ENCODE measurements at places on chromosomes 5 and 9.

DNA sequence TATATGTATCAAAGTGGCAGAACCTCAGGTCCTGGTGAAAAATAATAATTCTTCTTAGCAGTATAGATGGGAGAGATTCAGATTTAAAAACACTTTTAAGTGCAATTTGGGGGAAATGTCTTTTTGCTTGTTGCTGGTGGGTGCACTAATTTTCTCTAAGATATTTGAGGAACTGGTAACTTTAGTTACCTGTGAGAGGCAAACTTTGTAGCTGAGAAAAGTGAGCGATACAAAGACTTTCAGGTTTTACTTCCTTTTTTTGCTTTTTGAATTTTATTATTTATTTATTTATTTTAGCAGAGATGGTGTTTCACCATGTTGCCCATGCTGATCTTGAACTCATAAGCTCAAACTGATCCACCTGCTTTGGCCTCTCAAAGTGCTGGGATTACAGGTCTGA is 303.1 kb upstream of the PTGER4 start:
- DNase-seq = no peak

DNA sequence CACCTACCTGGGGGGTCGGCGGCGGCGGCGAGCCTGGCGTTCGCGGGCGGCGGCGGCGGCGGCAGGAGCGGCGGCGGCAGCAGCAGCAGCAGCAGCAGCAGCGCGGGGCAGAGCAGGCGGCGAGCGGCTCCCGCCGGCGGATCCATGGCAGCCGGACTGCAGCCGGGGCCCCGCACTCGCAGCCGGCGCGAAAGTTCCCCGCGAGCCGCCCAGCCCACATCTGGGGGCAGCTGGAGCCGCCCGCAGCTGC is 153 bp downstream of the ADAMTS2 start:
- DNase-seq = no peak

DNA sequence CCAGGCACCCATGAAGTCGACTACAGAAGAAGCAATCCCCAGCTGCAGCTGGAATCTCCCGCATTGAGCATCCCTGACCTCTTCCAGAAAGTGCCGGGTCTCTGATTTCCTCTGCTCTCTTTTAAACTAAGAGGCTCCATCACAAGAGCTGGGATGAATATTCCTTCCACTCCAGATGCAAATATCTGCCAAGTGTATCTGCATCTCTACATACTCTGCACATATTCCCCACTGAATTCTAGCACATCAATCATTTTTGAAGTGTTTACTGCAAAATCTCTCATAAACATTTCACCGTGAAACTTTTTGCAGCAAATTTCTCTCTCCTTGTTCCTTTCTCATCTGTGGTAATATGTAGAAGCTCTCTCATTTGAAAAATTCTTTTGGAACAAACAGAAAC is 161.5 kb downstream of the GABRB2 start:
- no peak for DNase-seq

DNA sequence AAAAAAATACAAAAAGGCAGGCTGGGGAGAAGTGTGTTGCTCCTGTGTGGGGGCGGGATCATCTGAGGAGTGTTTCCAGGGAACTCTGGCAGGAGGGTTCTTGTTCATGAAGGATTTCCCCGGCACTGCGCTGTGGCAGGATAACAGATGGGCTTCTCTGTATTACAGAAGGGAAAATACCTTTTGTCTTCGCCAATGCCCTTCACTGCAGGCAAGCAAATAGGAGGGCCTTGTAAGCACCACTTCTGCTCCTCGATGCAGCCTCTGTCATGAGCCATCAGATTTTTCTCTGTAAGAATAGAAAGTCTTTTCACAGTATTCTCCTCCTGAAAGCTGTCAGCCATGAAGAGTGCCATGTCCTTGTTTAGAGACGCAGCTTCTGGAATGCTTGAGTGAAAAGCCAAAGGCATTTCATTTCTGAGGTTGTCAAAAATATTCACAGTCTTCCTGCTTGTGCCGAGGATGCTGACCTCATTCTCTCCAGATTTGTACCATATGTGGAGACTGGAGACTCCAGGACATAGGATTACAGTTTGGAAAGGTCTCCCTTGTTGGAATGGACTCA is 294.0 kb downstream of the YTHDC2 start:
- no peak for DNase-seq

DNA sequence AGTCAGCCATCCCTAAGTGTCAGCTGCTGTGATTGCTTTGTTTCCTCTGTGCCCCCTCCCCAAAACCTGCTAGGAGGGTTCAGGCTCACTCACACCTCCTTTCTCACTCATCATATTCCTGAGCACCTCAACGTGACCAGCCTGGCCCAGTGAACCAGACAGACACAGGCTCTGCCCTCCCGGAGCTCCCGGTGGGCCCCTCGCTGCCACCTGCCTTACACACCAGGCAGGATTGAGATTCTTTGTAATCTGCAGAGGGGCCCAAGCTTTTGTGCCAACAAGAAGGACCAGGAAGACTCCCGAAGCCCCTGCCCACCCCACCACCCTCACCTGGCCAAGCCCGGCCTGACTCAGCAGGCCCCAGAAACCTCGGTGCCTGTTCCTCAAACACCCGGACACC is 87.8 kb downstream of the NTNG2 start:
- DNase-seq = no peak

DNA sequence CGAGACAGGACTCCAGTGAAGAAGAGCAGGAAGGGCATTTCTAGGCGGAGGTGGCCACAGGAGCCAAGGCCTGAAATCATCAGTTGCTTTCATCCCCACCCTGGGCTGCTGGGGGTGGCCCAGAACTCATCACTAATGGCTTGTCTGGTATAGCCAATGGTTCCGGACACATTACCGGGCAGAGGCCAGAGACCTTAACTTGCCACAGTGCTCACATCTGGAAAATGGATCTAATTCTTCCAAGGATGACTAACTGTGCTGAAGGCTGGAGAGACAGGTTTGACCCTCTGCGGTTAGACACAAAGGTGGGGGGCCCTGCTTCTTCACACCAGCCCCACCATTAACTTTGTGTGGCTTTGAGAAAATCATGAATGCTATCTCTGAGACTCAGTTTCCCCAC is 6.2 kb upstream of the COL27A1 start:
- no peak for DNase-seq

DNA sequence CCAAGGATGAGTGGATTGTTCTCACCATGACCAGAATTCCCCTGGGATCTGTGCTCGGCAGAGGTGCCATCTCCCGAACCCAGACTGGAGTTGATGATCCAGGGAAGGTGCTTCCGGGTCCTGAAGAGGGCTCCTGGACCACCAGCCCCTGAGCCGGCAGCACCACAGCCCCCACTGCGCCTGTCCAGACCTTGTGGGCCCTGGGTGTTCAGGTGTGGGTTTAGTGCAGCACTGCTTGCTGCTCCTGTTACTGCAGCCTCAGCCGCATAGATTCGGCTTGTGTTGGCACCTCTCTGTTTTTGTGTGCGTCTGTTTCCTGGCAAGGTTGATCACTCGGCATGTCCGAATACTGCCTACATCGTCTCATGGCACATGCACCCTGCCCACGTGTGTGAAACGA is 16.3 kb upstream of the NPM1 start:
- no peak for DNase-seq

DNA sequence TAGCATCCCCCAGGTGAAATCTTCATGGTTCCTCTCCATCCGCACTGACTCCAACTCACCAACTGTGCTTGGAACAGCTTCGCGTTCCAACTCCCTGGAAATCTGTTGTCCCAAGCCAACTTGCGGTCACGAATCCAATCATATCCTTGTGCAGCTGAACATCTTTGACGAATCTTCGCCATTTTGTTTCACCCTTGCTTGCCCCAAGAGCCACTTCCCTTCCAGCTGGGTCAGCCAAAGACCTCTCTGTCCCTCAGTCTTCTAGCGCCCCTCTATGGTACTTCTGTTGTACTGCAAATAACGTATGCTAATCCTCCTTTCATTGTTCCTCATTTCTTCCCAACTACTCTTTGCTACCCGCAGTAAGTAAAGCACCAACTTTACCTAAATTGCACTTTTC is 61.0 kb upstream of the TARS1 start:
- DNase-seq = no peak

- DNase-seq = no peak
Observed at GRCh38 chr5:23727271-23727670, 219.9 kb downstream of the PRDM9 start.

DNA sequence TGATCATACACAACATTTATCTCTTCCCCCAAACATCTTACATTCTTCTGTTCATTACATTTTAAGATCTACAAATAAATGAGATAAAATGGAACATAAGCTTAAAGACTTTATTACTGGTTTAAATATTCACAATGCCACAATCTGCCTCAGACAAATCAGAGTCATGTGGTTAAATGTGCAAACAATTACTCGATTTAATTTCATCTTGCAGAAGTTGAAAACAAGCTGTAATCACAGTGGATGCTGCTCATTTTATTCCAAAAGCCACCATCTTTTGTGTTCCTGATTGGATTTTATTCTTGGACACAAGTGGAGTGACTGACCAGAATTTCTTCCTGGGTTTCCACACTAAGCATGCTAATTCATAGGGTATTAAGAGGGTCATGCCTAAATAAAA is 33.2 kb downstream of the SPOCK1 start:
- DNase-seq = no peak
